ENCODE measurements at places on chromosomes 7 and 10.

GRCh38 chr7:99928994-99929729 lies at the start of gene GJC3:
GJC3 (minus strand) TSS chr7:99929620; CDS start chr7:99929620, 0 bp downstream.
- peak; percentile 77 for DNase-seq

- DNase-seq = no peak
These were observed 86.1 kb upstream of the NPY start for GRCh38 chr7:24197852-24198251.

DNA sequence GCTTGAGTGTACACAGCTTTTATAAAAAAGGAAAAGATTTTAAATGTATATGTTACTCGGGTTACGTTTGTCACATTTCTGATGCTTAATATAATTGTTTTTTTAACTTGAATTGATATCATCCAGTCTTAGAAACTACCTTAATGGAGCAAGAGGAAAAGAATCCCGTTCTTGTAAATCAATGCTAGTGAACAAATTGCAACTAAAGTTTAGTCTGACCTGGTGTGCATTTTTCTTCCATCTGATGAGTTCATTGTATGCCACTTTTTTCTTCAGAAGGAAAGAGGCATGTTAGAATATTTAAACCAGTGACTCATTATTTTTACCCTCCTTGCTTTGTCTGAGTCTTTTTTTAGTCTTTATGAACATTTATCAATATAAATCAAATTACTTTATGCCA lies 34.7 kb downstream of the NET1 start:
- no peak for DNase-seq

DNA sequence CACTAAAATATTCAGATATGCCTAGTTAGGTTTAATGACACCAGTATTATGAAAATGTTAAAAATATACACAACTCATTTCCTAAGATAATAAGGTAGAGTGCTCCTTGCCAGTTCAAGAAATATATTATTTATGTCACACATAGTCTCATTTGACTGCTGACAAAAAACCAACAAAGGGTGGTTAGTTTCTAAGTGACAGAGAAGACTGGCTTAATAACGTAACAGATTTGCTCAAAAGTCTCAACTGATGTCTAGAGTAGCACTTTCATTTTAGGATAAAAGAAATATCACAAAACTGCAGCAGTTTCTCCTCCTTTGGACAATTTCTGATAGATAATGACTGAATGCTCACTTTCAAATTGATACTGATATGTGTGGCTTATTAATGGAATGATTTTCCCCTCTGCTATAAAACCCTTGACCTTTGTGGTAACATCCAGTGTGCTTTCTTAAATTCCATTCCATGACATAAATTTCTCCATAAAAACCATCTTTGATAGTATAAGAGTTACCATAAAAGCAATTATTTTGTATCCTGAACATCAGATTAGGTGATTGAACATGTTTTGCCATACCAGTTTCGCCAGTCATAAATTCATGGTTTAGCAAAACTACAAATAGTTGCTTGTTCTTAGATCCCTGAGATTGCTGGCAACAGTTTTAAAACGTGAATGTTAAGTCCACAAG lies 94.2 kb downstream of the NRBF2 start:
- DNase-seq = no peak

GRCh38 chr10:31650010-31650409 lies 278.6 kb downstream of the ARHGAP12 start:
- no peak for DNase-seq

DNA sequence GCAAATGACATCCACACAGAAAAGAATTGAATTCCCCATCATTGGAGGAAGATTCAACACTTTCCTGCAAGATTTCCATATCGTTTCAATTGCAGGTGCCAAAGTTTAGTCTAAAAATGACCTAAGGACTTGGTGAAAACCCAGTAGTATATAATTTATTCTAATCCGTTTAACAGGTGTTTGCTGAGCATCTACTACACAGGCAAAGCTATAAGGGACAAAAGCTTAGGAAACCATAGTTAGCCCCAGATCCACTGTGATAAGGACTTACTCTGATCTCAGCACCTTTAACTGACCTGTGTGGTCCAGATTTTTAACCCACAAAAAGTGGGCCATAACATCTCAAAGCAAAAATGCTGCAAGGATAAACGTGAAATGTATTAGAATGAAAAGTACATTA lies 19.1 kb downstream of the UBE2H start:
- no peak for DNase-seq

DNA sequence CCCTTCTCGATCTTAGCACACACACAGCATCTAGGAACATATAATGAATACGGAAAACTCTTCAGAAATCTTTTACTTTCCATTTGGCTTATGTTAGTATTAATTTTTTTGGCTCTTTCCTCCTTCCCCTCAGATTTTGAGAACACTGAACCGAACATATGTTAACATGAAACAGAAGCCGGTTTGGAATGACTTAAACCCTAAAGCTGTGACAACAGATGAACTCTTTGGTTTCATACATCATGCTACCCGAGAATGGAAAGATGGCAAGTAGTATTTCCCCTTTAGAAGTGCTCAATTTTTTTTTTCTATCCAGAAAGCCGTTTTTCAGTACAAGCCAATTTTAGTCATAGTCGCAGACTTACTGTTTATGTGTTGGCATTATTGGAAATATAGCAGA lies 164.7 kb downstream of the DNAH11 start:
- no peak for DNase-seq

DNA sequence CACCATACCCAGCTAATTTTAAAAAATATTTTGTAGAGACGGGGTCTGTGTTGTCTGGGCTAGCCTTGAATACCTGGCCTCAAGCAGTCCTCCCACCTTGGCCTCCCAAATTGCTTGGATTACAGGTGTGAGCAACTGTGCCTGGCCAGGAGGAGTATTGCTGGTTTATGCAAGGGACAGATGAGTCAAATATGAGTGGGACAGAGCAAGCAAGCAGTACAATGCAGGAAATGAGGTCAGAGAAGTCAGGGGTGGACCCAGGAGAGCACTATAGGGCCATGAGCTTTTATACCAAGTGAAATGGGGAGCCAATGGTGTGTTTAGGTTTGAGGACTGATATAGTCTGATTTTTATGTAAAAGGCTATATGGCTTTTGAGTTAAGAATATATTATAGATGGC lies 6.3 kb downstream of the TSPAN13 start:
- DNase-seq = no peak

DNA sequence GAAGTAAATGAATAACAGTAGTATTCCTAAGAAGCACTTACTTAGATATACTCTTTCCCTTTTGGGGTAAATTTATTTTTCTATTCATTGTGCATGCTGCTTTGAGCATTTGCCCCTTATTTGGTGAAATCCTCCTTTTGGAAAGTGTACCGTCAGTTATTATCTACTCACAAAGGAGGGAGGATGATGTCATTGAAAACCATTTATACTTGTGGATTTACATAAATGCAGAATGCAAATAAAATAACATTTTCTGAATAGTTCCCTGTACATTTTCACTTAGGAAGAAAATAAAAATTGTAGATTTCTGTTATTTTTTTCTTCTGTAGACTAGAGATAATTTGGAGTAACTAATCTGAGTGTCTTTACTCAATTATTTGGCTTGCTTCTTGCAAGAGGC lies 29.5 kb upstream of the SEM1 start:
- DNase-seq = no peak

DNA sequence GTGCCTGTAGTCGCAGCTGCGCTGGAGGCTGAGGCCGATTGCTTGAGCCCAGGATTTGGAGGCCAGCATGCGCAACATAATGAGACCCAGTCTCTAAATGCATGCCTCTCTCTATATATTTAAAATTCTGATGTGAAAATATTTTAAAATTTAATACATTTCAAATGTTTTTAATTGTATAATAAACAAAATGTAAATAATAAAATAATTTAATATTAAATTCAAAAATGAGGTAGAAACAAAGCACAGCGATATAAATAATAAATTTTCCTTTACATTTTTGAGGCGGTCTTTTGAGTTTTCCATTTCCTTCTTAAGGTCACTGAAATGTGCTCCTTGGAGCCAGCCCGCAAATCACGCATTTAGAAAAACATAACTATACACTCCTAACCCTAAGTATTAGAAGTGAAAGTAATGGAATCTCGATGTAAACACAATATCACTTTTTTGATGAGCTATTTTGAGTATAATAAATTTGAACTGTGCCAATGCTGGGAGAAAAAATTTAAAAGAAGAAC lies 523 bp upstream of the CDK1 start:
- DNase-seq = no peak

- no peak for DNase-seq
These were observed 76.2 kb upstream of the CCDC71L start for GRCh38 chr7:106737202-106737562.

DNA sequence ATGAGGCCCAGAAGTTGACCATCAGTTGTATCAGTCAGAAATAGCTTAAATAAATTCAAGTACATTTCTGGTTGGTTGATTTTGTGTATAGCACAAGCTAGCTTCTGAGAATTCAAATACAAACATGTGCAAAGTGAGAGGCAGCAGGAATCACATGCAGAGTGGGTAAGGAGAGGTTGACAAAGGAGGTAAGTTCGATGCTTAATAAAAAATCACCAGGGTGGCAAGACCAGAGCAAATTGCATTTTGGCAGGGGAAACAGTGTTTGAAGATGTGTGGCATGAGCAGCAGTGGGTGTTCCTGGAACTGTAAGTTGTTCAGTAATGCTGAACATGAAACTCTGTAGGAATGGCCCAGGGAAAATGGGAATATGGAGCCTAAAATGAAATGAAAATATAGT lies 52.6 kb downstream of the GNAI1 start:
- no peak for DNase-seq

DNA sequence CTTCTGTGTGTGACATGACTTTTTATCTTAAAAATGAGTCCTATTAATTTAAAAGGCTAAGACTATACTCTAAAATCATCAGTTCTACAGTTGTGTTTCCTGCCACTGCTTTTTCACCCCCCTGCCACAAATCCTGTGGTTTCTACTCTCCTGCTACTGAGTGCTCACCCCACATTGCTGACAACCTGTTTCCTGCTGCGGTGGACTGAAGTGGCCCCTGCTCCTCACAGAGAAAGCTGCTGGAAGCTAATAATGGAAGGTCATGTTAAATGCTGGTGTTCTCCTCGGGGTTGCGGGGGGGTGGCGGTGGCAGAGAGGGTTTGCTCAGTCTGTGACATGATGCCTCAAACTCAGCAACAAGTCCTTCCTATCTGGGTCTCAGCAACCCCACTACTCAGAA lies 113.2 kb upstream of the INHBA start:
- DNase-seq = no peak

DNA sequence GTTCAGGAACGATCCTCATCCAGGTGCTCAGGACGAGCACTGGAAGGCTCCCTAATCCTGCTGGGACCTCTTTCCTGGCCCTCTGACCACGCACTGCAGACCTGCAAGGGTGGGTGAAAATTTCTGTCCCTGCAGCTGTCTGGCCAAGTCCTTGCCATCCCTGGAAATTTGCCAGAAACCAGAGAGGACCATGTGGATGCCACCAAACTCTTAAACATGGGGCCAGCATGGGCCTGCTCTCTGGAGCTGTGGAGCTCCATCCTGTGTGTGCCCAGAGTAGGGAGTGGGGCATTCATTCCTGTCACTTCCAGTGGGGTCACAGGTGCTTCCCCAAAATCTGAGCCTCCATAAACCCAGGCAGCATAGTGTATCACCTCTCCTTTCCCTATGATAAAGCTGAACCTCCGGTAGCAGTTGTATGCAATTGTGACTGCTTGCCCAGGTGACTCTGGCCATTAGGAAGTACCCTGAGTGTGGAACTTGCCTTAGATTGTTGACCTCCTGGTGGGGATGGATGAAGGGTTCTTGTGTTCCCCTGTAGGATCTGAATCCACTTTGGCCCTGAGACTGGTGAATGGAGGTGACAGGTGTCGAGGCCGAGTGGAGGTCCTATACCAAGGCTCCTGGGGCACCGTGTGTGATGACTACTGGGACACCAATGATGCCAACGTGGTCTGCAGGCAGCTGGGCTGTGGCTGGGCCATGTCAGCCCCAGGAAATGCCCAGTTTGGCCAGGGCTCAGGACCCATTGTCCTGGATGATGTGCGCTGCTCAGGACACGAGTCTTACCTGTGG lies 57.1 kb downstream of the DMBT1 start:
- no peak for DNase-seq
